ENCODE measurements at places on chromosomes 3 and 15.

DNA sequence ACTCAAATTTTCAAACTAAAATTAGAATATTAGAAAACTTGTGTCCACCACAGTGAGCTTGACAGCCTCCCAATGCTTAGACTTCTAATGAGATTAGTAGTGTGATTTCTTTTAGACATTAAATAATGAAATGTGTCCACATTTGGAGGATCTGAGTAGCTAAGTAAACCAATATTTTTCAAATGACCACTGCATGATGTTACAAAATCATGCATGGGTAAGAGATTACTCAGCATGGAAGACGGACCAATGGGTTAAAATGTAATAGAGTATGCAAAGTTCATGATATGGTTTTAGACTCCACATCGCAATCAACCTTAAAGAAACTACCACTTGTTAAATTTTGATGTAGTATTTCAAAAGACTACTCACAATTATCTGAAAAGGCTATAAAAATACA is 130.6 kb downstream of the IMPG2 start:
- DNase-seq: no peak

GRCh38 chr3:155313916-155314315 is 20.4 kb upstream of the STRIT1 start:
- no peak for DNase-seq

GRCh38 chr3:6791161-6791560 is 69.8 kb upstream of the GRM7 start:
- no peak for DNase-seq

- DNase-seq: no peak
Measured at GRCh38 chr3:141959589-141960554, 83.4 kb downstream of the ATP1B3 start.

- no peak for DNase-seq
Measured at GRCh38 chr3:108181172-108181571, 41.1 kb downstream of the IFT57 start.

DNA sequence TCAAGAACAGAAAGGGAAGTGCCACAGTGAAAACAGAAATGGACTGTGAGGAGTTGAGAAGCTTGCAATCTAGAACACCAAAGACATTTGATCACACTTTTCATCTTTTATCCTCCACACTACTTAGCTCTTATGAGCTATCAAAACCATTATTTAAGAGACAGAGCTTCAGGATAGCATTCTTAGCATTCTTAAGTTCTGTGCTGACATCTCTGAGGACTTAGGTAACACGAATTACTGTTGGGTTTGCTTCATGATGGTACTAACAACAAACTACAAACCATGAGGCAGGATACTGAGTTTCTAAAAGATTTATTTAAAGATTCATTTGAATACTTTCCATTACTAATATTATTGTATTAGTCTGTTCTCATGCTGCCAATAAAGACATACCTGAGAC is 1038.6 kb downstream of the TUSC7 start:
- DNase-seq: no peak

DNA sequence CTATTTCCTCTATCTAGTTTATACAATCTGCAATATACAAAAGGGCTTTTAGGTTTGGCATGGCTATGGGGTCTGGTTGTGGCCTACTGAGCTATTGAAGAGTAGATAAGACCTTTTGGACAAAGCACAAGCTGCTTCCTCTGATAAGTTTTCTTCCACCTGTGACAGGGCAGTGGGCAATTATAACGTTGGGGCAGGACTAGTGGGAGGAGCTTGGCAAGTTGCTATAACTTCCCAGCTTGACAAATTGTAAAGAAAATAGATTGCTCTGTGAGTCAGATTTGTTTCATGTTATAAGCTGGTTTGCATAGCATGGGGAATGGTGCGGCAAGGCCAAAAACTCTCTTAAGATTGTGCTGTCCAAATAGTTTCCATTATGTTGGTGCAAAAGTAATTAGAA is 64.9 kb downstream of the SLC7A14 start:
- no peak for DNase-seq

GRCh38 chr15:27561816-27562215 is 537.3 kb downstream of the OCA2 start:
- DNase-seq: no peak

DNA sequence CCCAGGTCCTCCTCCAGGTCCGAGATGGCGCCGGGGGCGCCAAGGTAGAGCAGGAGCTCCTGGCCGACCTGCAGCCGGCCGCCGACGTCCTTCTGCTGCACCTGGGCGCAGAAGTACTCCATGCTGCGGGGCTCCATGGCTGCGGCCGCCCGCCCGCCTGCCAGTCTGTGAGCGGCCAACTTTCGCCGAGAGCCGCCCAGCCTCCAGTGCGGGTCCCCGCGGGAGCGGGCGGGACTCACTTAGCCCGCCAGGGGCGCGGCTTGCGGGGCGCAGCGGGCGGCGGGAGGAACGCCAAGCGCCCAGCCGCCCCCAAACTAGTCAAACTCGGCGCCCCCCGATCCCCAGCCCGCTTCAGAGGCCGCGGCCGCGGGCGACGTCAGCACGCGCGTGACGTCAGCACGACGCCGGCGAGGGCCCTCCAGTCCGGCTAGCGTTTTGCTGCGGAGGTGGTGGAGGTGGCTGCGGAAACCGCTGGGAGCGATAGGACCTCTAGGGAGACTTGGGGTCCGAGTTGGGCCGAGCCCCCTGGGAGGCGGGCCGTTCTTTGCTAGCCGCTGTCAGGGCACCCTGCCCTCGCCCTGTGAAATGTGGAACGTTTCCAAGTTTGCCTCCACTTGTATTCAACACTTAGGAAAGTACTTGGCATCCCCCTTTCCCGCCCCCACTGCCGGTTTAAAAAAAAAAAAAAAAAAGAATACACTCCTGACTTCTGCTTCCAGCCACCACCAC is at the start of gene CLASP2:
Gene CLASP2 (minus strand): TSS at position 389 of the 729 bp plus-strand sequence. CDS start 252 bp downstream, at position 137.
- DNase-seq: peak; percentile 21

DNA sequence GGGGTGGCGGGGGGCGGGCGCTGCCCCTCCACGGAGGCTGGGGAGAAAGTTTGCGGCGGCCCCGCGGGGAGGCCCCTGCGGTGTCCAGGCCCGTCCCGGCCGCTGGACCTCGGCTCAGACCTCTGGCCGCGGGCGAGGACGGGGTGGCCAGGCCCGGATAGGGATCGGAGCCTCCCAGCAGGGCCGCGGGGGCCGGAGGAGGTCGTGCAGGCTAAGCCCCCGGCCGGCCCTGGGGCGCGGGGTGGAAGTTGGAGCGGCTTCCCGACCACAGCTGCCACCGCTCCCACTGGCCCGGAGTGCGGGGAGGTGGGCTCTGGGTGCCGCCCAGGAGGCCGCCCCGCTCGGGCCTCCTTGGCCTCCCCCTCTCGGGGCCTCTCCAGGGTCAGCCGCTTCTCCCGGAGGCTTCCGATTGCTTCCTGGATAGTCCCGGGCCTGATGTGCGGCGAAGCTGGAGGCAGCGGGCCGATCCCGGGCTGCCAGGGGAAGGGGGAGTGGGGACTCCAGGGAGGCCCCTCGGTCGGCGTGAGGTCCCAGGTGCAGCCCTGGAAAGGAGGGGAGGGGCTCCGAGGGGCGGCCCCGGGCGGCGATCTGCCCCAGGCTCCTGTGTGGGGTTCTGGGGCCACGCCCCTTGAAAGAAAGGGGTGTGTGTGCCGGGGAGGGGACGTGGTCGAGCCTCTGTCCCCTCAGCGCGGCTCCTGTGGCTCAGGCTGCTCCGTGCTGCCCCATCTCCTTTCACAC is 907 bp downstream of the PLXNA1 start:
- DNase-seq: no peak

GRCh38 chr3:186152361-186152798 is 43.5 kb upstream of the ETV5 start:
- DNase-seq: no peak

DNA sequence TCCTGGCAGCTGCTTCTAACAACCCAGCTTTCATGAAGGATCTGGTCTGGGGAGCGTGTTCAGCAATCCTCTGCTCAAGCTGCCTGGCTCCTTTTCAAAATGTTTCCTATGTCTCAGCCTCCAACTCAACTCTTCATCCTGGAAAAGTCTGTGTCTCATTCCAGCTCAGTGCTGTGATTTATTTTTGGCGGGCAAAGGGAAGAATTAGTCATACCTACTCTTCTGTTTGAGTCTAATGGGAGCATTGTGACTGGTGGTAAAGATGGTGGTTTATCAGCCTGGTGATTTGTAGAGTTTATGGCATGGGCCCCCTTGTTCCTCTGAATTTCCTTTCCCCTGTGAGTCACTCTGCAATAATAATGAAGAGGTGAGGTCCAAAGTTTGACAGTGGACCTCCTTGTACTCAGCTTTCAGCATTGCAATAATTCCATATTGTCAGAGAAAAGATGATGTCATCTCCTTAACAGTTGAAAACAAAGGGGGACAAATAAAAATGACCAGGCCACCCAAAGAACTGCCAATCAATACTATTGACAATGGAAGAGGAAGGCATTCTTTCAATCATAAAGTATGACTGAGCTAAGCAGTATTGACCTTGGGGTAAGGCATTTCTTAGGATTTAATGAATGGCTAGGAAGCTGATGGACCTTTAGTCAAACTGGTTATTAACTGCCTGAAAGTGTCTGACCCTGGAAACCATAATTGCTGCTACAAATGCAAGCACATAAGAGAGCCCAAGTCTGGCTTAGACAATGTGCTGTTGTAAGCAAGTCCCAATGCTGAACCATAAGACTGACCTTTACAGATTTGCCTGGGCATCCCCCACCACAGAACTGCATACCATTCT is 204.7 kb upstream of the MCTP2 start:
- DNase-seq: no peak

DNA sequence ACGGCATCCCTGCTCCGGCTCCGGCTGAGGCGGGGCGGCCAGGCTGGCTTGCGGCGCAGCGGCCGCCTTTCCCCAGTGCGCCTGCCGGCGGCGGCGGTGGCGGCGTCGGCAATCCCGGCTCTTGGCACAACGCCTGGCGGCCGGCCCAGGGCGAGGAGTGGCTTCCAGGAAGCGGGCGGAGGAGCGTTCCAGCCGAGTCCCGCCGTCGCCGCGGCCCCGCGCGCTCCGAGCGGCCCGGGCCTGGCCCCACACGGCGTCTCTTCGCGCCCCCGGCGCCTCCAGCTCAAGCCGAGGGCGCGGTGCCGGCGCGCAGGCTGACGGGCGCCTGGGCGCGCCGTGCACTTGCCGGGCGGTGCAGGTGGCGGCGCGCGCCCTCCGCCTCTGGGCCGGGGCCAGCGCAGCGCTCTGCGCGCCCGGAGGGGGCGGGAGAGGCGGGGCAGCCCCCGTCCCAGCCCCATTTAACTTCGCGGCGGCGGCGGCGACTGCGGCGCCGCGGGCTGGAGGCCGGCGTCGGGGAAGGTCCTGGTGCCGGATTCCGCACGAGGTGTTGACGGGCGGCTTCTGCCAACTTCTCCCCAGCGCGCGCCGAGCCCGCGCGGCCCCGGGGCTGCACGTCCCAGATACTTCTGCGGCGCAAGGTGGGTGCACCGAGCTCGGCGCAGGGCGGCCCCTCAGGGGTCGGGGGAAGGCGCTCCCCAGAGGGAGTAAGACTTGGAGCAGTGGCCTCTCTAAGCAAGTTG is at the start of gene ADAMTSL3:
Gene ADAMTSL3 (plus strand): TSS at position 485 of the 740 bp plus-strand sequence. CDS start 1,639 bp downstream, outside the sequence.
- DNase-seq: no peak

DNA sequence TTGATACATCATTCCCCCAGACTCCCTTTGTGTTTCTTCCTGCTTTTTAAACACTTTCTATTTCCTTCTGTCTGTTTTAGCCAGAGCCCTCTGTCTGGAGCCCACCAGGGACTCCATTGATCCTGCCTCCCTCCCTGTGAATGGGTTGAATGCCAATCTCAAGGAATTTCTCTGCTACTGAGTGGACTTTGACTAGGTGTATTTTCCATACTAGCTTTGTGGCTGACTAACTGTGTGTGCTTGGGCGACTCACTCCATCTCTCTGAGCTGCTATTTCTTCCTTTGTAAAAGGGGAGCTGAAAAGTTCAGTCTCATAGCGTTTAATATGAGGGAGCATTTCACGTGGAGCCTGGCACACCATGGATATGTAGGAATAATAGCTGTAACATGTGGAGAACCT is 98.8 kb downstream of the EEFSEC start:
- no peak for DNase-seq

DNA sequence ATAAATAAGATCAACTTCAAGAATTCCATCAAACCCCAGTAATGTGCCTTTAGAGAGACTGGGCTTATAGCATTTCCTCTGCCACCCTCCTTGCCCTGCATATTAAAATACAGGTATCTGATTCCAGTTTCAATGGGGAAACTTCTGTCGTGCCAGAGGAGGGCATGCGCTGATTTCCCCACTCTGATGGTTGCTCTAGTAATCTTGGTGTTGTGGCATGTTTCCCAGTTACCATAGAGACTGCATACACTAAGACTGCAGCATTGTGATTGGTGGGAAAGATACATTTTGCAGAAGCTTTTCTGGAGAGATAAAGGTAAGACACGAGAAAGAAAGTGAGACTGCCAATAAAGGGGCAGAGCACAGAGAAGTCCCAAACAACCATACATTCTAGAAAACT is 225.6 kb downstream of the TIGIT start:
- no peak for DNase-seq

- DNase-seq: no peak
Measured at GRCh38 chr3:106823701-106824100, 553.5 kb upstream of the CCDC54 start.

DNA sequence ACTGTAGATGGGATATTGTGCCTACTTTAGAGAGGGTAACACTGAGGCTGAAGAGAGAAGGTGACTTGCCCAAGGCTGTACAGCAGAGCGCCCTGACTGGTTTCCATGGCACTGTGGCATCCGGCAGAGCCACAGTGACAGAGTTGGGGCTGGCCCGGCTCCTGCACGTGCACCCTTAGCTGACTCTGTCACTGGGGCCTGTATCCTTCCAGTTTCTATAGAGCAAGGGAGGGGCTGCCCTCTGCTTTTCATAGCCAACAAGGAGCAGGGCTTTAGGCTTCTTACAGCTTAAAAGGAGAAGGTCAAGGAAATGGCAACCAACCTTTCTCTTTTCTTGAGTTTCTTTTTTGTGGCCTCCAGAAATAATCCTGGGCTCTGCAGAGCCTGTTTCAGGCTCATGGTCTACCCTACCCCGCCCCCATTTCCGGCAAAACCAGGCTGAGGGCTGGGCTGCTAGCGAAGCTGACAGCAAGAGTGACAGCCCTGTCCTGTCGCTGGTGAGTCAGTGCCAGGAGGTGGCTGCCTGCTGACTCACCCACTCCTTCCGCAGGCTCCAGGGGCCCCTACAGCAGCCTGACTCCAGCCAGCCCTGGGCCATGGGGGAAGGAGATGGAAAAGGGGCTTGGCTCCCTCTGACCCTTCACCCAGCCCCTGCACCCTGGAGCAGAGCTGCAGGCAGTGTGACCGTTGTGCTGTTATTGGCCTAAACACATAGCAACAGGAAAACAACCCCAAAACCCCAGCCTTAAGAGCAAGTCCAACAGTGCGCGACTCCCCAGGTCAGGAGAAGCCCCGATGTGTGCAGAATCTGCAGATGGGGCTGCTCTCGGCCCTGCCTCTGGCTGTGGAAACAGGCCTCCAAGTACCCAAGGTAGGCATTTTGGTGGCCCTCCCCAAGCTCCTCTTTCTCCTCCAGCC is 29.8 kb downstream of the SLC6A6 start:
- no peak for DNase-seq

GRCh38 chr3:17771177-17772017 is 29.0 kb upstream of the TBC1D5 start:
- DNase-seq: no peak

- DNase-seq: no peak
Measured at GRCh38 chr3:183591881-183592521, 36.5 kb upstream of the KLHL6 start.

GRCh38 chr3:155435821-155436220 is 142.3 kb upstream of the STRIT1 start:
- DNase-seq: no peak

GRCh38 chr3:172415323-172415722 is 32.9 kb downstream of the GHSR start:
- no peak for DNase-seq

- no peak for DNase-seq
Measured at GRCh38 chr15:70133296-70133695, 35.6 kb upstream of the TLE3 start.

- no peak for DNase-seq
Measured at GRCh38 chr15:56098195-56098863, 104.9 kb upstream of the NEDD4 start.

Data from NCI-H1417 treated with DMSO at 0.1 percent for 48 hours (cell line).